ENCODE measurements at places on chromosomes 13 and 19. TPM values are rescaled to one million over a fixed set of nuclear protein-coding genes. Genes with fewer than 3 reads are reported as not detected.
A peak's percentile ranks its signal among the peaks of the same experiment; 100 is the strongest.

Gene GDF15
- 147 TPM for total RNA-seq

DNA sequence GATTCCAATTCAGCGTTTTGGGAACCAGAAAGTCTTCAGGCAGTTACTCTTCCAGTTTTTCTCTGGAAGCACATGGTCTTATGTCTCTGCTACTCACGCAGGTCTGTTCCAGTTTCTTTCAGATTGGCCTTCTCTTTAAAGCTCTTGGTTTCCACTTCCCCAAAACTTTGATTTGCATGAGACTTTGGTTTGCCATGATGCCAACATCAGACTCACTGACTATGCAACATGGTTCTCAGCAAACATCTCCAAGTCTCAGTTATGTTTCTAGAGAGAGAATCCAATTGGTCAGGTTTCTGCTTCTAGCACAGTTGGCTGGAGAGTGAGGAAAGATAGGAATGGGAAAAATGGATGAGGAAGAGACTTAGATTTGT, 3.1 kb downstream of the AKAP11 start:
- no peak for DNase-seq

Gene BST2
- not detected for total RNA-seq

DNA sequence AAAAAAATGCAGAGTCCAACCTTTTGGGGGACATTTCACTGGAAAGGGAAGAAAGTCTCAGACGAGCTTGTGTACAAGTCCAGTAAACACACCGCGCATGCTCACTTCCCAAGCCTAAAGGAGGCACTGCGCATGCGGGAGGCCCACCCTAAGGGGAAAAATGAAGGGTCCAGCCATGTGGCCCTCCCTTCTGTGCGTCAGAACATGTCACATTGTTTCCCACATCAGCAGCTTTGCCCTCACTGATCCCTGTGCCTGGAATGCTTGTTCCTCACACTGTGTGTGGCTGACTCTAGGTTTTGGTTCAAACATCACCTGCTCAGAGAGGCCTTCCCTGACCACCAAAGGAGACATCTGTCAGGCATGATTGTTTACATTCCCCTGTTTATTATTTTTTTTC, 4.4 kb downstream of the ELSPBP1 start:
- no peak for DNase-seq

- DNase-seq: no peak
Measured at GRCh38 chr13:28464861-28465460, 30.0 kb downstream of the FLT1 start.

GRCh38 chr19:6587093-6587820, 3.7 kb downstream of the CD70 start:
- DNase-seq: peak; percentile 32

Gene MEIOSIN
- total RNA-seq: not detected

DNA sequence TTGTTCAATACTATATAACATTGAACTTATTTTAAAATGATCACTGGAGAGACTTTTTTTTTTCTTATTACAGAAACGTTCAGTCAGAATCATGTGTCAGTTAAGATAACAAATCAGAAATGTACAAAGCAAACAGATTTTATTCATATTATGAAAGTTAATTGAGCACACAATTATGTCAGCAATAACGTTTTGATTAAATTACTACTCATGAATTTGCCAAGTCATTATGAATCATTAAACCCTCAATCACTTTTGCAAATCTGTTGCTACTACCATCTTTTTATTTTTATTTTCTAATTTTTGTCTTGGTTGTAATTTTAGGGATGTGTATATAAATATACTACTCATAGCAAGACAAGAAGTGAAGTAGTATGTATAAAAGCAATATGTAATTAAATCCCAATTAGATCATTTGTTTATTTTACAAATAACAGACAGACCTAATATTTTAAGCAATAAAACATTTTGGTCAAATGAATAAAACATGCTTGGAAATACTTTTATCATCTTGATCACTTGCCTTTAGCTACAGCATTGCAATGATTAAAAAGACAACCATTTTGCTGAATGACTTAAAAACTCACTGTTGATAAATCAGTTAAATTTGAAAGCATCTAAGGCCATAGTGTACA, 893.4 kb upstream of the MIR17HG start:
- no peak for DNase-seq

All from LHCN-M2 (cell line).